ENCODE measurements at places on chromosomes 1 and 21. TPM values are rescaled to one million over a fixed set of nuclear protein-coding genes. Genes with fewer than 3 reads are reported as not detected.

Gene GNG4
- total RNA-seq = under 0.01 TPM

Gene UMODL1
- total RNA-seq = under 0.01 TPM

Gene LORICRIN
- total RNA-seq = not detected

Gene CAPN2
- total RNA-seq = 286 TPM

Gene PGBD5
- under 0.01 TPM for total RNA-seq

Gene NEK2
- 43.3 TPM for total RNA-seq

Gene BATF3
- total RNA-seq = 6.5 TPM

Gene LRRC40
- total RNA-seq = 20.6 TPM

Gene RNU11
- total RNA-seq = not detected

Gene ADCY10
- 0.19 TPM for total RNA-seq

Gene PALMD
- 31.9 TPM for total RNA-seq

Gene SLAMF7
- not detected for total RNA-seq

Gene G0S2
- 34.1 TPM for total RNA-seq

Gene FCAMR
- not detected for total RNA-seq

Gene WNT3A
- not detected for total RNA-seq

Gene CSMD2
- total RNA-seq = 0.56 TPM

Gene NBPF4
- not detected for total RNA-seq

Gene MARK1
- 2.5 TPM for total RNA-seq

Gene USF1
- 72.7 TPM for total RNA-seq

Gene ETV3L
- not detected for total RNA-seq

Gene TMEM61
- total RNA-seq = not detected

Gene OR10Z1
- total RNA-seq = not detected

Gene RGS8
- total RNA-seq = 0.28 TPM

Gene MXRA8
- 141 TPM for total RNA-seq

Gene RCOR3
- 10.7 TPM for total RNA-seq

Gene MR1
- 13.0 TPM for total RNA-seq

Data from regular cardiac myocyte (primary cell).